LHCN-M2 (cell line): ENCODE measurements at places on chromosomes 3 and 15.

GRCh38 chr3:167228135-167228534 lies 152.0 kb downstream of the ZBBX start:
- peak; percentile 1 for DNase-seq

DNA sequence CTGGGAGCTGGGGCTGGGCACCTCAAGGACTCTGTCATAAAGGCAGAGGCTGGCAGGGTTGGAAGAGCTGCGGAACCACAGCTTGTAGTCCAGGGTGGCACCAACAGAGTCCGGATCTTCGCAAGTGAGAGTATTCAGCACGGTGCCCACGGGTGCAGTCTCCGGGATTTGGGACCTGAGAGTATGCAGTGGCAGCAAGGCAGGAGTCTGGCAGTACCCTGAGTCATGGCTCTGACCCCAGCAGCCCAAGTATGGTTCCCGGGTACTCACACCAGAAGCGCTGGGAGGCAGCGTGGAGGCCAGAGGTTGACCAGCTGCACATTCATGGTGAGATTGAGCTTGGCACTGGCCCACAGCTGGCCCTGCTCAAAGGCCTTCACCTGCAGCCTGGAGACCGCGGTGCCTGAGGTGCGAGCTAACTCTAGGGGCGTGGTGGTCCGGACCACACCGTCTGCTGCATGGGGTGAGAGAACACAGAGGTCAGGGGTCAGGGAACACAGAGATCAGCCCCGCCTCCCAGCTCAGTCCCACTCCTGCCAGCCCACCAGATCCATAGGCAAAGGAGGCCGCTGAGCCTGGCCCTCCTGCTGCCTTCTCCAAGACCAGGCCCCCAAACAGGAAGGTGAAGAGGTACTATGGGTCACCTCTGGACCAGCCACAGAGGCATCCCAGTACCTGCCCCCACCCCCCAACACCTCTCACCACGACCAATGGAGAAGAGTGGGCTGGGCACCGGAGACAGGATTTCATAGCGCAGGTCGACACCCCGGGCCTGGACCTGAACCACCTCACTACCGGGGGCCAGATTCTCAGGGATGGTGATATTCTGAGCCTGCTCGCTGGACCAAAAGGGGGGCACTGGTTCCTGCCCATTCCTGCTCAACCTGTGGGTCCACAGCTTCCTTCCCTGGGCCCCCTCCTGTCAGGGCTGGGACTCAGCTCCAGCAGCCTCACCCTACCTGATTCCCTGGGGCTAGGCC lies 4.5 kb downstream of the CDHR4 start:
- DNase-seq = no peak

DNA sequence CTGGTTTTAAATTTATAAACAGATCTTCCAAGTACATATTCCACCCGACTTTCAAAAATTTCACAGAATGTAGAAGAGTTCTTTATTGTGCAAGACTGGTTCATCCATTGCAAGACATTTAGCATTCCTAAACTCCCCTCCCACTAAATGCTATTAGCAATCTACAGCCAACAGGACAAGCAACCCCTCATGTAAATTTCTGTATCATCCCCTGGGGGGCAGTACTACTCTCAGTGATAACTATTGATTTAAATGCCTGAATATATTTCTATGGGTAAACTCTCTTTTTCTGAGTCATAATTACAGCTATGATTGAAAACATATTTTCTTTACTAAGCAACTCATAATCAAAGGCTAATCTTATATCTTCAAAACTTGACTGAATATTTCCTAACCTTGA lies 10.7 kb upstream of the SLC15A2 start:
- DNase-seq = peak; percentile 12

- no peak for DNase-seq
Observed at GRCh38 chr15:89130201-89130600, 41.9 kb downstream of the ABHD2 start.

DNA sequence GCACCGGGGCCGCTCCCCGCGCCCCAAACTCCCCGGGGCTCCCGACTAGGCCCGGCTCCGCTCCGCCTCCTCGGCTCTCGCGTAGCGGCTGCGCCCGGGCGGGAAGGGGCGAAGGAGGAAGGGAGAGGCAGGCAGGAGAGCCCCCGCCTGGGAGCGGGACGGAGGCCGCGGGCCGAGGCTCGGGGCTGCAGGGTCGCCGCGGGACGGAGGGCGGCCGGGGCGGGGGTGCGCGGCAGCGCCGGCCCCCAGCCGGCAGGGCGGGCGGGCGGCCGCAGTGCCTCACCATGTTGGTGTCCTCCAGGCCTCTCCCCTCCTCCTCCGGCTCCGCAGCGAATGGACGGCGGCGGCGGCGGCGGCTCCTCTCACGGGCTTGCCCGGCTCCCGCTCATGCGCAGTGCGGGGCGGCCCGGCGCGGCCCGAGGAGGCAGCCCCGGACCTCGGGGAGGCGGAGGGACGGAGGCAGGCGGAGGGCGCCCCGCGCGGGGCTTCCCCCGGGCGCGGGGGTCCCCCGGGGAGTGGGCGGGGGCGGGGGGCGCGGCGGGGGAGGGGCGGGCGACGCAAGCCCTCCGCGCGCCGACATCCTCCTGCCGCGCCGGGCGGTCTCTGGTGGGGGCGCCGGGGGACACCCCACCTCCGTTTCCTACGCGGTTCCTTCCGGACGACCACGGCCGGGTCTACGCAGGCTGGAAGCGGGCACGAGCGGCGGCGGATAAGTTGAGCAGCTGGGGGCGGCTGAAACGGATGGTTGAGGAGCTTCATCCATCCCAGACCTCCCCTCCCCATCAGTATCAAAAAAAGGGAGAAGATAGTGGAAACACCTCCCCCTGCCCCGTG lies at the start of gene DCUN1D1:
TSS of gene DCUN1D1 (minus strand) at position 335 of the 834 bp plus-strand sequence. CDS start at position 286, 49 bp downstream.
- DNase-seq = peak; percentile 79

- DNase-seq = peak; percentile 5
Observed at GRCh38 chr15:58114812-58115211, 23.4 kb upstream of the AQP9 start.

DNA sequence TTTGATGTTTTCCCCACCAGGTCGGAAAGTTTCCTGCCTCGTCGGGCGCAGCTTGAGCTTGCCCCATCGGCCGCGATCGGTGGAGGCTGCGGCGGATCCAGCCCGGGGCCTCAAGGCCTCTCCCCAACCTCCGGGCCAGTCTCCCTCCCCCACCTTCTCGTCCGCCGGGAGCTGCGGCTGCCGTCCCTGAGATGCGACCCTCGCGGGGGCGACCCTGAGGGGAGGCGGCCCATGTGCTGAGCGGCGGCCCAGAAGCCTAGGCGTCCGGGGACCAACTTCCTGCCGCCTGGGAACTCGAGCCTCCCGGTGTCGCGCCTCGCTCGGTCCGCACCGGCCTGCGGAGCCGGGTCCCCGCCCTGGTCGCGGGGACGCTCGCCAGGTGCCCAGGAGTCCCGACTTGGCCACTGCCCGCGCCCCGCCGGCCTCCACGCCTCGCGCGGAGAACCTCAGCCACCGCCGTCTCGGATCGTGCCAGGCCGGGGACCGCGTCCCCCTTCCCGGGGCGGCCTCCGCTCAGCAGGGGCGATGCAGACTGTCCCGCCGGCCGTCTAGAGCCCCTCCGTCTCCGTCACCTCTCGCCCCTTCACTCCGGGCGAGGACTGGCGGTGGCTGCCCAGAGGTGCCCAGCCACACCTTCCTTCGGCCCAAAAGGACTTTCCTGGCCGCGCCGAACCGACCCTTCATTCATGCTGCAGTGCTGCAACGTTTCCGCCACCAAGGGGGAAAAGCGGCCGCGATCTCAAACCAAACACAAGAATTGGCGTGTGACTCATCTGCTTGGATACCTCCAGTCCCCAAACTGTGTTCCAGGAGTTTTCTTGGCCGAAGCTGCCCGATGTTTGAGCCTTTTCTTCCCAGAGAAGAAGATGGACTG lies 656 bp downstream of the SLMAP start:
- DNase-seq = peak; percentile 67

DNA sequence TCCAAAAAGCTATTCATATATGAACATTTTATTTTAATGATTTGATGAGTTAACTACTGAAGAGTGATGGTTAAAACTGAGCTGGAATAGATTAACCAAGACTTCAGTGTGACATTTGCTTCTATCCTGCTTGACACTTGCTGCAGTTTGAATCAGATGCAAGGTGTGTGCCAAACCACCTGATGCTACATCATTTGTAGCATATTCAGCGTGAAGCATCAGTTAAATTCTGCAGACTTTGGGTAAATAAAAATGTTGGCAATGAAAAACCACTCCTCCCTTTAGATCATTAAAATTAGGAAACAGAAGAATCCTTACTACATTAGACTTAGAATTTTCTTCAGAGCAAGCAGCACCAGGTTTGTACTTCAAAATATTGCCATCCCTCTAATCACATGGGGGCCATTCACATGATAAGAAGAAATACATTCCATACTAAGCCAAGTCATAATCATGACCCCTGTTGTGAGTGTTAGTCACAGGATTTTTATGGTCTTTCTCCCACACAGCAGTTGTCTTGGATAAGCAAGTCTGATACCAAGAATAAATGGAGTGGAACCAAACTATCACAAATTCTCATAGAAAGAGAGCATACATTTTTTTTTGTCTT lies 160.7 kb upstream of the TNIK start:
- DNase-seq = peak; percentile 73

DNA sequence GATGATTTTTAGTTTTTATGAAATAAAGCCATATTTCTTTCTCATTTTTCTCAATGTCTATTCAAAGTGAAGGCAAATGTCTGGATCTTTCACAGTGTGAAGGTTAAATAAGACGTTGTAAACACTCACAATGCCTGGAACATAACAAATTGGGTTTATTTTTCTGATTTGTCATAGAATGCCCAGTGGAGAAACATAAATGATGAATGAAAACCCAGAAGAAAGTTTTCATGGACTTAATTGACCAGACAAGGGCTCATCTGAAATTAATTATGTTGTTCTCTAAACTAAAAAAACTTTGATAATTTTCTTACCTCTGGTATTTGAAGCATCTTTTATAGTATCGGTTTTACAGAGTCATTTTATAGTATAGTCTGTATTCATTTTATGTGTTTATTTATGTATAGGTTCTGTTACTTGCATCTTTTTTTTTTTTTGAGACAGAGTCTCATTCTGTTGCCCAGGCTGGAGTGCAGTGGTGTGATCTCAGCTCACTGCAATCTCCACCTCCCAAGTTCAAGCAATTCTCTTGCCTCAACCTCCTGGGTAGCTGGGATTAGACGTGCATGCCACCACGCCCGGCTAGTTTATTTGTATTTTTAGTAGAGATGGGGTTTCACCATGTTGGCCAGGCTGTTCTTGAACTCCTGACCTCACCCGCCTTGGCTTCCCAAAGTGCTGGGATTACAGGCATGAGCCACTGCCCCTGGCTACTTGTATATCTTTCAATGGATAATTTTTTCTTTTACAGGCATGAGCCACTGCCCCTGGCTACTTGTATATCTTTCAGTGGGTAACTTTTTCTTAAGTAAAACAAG lies 15.1 kb upstream of the BNIP2 start:
- no peak for DNase-seq

GRCh38 chr3:78141269-78141668 lies 1101.4 kb downstream of the ROBO2 start:
- no peak for DNase-seq

- no peak for DNase-seq
Observed at GRCh38 chr3:104632521-104632920, 734.2 kb upstream of the ALCAM start.

- DNase-seq = no peak
Observed at GRCh38 chr15:61724251-61724939, 335.9 kb downstream of the VPS13C start.

DNA sequence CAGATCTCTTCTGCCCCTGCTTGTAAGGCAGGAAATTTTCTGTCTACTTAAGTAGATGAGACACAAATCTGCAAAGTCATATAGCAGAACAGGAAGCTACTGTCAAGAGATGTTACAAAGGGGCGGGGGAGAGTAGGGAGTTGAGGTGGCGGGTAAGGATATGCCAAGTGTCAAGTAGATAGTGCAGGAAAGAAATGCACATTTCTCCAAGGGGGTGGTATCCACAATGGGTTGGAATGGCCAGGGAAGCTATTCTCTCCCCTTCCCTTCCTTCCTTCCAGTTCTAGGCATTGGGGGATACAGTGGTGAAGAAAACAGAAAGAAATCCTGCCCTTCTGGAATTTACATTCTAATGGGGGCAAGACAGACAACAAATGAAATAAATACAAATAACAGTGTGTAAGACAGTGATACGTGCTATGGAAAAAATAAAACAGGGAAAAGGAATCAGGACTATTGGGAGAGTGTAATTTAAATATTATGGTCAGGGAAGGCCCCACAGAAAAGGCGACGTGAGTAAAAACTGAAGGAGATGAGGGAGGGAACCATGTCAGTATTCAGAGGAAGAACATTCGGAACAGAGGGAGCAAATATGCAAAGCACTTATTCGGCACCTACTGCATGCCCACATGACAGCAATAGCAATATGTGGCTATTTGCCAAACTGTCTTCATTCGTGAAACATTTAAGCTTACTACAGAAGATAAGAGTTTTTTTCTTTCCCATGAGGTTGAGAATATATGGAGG lies 42.8 kb upstream of the RNU6-1 start:
- DNase-seq = no peak

GRCh38 chr15:26098801-26099200 lies 235.7 kb upstream of the ATP10A start:
- no peak for DNase-seq

DNA sequence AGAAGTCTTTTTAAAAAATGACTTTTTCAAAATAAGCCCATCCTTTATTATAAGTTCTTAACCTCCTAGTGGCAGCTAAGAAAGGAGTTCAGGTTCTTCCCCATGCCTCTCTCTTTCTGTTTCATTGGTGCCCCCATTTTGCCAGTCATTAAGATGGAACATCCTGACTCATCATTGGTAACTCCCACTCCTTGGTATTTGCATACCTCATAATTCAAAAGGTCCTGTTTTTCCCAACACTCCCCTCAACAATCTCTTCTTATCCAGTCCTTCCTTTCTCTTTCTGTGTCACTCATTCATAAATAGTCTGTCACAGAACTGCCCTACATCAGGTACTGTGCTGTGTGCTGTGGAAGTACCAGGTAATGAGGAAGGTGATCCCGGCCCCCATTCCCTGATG lies 394.0 kb downstream of the FOXP1 start:
- peak; percentile 50 for DNase-seq

DNA sequence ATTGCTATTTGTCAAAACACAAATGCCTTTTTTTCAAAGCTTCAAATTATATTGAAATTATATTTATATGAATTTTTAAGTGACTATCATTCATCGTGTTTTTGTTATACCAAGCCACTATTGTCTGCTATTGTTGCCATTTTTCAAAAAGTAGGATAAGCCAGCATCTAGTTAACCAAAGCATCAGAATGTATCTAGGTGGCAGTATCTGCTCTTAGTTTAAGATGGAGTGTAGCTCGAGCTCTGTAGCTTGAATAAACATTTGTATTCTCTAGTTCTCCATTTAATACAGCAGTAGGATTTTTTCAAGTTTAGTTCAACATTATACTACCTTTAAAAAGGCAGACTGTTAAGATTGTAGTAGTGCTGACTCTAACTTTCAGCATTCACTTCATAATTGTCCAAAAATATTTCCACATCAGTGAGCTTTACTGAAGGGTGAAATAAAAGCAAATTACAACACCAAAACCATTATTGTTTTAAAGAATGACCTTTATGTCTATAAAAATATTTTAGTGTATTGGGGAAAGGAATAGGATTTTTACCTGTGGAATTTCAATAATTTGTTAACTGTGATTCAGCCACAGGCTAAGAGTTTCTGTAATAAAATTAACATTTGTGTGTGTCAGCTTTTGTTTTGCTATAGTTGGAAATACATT lies 19.6 kb upstream of the C15orf61 start:
- peak; percentile 51 for DNase-seq
